ENCODE measurements at places on chromosomes 6 and 20. TPM values are rescaled to one million over a fixed set of nuclear protein-coding genes. Genes with fewer than 3 reads are reported as not detected.

- no peak overlapping the region for H3K4me3 ChIP-seq
- no peaks in the 10 kb centered on the region for H3K36me3 ChIP-seq
- H3K27ac ChIP-seq, result no peak overlapping the region
- no peaks in the 10 kb centered on the region for H3K27me3 ChIP-seq
- peaks cover 12% of the 10 kb centered on the region for H3K4me1 ChIP-seq
- DNase-seq, result no peak
Measured at GRCh38 chr6:15480525-15480924, 182.3 kb downstream of the DTNBP1 start.

The OR2H1 gene
- not detected for total RNA-seq

DNA sequence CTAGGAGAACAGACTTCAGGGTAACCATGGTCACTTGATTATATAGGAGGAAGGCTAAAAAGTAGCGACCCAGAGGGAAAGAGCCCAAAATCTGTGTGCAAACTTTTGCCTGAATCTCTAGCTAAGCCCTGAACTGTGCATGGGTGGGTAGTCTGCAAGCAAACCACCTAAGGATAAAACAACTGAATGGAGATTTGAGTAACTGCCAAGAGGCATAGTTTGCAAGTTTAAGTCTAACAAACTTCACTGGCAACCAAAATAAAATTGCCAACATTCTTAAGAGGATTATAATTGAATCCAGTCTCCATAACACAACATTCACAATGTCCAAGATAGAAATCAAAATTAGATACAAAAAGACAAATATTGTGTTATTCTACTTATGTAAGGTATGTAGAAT is 192.0 kb upstream of the PLN start:
- no peaks in the 10 kb centered on the region for H3K4me1 ChIP-seq
- DNase-seq, result peak; percentile 28
- H3K36me3 ChIP-seq, result no peaks in the 10 kb centered on the region
- H3K27me3 ChIP-seq, result no peaks in the 10 kb centered on the region

GRCh38 chr6:23620911-23621401 is 505.1 kb upstream of the NRSN1 start:
- H3K4me3 ChIP-seq, result no peak overlapping the region
- H3K4me1 ChIP-seq, result no peaks in the 10 kb centered on the region
- H3K27ac ChIP-seq, result no peak overlapping the region
- H3K36me3 ChIP-seq, result no peaks in the 10 kb centered on the region
- DNase-seq, result peak; percentile 72

DNA sequence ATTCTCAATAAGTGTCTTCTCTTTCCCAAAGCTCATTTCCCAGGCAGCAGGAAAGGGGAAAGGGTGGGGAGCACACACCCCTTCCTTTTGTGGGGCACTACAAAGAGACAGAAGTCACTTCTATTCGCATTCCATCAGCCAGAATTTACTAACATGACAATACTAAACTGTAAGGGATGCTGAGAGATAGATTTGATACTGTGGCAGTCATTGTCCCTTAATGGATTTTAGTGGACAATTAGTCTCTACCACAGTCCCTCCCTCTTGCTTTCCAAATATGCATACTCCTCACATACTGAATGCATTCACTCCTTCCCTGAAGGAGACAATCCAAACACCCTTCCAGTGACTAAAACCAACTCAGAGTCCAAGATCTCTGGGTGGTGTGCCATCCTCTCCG is 50.5 kb downstream of the ABRACL start:
- H3K36me3 ChIP-seq, result no peaks in the 10 kb centered on the region
- peaks cover 3% of the 10 kb centered on the region for H3K27me3 ChIP-seq

GRCh38 chr6:107684996-107685395 is 139.1 kb downstream of the SCML4 start:
- no peak overlapping the region for H3K4me3 ChIP-seq
- peaks cover 8% of the 10 kb centered on the region for H3K4me1 ChIP-seq

DNA sequence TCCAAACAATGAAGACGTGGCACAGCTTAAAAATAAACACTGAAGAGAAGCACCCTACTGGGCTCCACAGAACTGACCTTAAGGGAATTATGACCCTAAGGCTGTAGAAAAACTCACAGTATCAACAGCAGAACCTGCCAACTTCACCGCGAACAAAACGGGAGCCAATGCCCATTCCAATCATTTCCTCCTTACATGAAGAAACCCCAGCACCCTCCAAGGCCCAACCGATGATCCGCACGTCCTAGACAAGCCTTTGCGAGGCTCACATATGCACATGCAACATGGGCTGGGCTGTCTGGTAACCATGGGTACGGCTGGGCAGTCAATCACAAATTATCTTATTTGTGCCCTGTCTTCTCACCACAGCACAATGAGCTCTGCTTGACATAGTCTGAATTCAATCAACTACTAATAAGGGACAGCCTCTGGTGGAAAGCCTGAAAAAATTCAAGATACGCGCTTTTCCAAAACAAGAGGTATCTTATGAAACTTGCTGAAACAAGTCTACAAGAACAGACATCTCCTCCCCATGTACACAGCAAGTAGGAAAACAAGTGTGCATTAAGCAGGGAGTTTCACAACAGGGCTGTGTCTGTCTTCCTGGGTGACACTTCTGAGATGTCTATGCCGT is 1.7 kb downstream of the DIDO1 start:
- no peaks in the 10 kb centered on the region for H3K27me3 ChIP-seq
- H3K27ac ChIP-seq, result peak overlapping the region; percentile 85
- peaks cover 19% of the 10 kb centered on the region for H3K4me1 ChIP-seq
- peak; percentile 55 for DNase-seq
